ENCODE measurements at places on chromosomes 3 and 15. TPM values are rescaled to one million over a fixed set of nuclear protein-coding genes. Genes with fewer than 3 reads are reported as not detected.
A peak's percentile ranks its signal among the peaks of the same experiment; 100 is the strongest.

DNA sequence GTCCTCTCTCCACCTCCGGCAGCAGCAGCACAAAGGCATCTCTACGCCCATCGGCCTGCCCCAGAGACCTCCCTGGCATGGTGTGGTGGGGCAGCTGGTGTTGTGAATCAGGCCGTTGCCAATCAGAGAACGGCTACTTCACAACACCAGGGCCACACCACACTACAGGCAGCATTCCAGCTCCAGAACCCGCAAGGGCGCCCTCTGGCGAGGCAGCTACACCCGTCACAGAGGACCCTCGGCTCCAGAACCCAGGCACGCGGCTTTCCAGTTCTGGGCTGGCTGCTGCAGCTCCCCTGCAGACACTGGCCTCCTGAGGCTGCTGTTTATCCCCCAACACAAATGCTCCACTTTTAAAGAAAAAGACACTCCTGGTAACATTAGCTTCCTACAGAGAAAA, 127.5 kb upstream of the TOPAZ1 start:
- no peak for DNase-seq

- no peak for DNase-seq
Measured at GRCh38 chr15:70048578-70049514, 48.9 kb downstream of the TLE3 start.

GRCh38 chr15:71548401-71548807, 261.9 kb upstream of the NR2E3 start:
- DNase-seq = no peak

DNA sequence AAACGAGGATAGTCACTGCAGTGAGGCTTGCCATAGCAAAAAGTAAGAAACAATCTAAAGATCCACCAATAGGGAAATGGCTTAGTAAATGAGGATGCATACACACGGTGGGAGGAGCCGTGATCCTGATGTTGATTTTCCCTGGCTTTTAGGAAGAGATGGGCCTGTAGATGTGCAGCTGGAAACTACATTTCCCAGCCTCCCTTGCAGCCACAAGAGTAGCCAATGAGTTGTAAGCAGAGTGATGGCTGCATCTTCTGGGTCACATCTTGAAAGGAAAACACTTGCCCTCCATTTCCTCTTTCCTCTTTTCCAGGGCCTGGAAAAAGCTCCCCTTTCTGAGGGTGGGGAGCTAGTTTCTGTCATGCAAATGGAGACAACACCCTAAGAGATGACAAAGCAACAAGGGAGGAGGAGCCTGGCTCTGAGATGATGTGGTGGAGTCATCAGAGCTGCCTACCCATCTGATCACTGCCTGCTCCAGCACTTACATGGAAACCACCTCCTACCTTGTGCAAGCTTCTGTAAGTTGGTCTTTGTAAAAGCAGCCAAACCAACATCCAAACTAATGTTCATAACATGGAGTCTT, 139.1 kb downstream of the TLE3 start:
- no peak for DNase-seq

DNA sequence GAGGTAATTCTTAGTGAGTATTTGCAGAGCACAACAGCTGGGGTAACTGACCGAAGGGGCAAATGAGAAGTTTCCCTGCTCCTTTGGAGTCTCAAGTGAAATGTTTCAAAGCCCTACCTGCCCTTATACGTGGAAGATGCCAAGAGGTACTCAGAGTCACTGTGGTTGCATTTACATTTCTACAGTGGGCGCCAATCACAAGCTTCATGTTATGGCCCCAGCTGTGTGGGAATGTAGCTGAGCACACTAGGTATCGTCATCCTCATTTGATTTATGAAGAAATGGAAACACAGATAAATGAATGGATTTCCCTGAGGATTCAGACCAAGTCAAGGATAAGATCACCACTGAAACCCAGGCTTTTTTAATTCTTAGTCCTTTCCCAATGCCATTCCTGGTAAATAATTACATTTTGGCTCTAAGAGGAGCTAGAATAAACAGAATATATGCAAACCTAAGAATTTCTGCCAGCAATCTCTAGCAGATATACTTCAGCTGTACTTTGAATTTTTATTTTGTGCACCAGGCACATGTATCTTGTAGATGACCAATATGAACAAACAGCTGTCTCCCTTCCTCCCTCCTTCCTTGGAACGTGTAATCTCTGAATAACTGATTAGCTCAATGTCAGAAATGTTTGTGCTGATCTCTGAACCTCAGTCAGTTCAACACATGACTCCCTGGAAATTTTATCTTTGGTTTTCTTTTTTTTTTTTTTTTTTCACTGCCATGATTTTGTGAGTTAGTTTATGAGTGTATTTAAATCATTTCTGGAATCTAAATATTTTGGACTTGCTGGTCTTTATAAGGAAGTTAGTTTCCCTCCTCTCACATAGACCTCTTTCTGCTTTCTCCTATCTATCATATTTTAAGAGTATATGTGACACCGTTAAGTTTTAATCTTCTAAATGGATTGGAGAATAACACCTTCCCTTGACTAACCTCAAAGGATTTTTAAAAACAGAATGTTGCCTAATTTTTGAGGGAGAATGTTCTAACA, 69.2 kb downstream of the MAP2K5 start:
- peak; percentile 65 for DNase-seq

DNA sequence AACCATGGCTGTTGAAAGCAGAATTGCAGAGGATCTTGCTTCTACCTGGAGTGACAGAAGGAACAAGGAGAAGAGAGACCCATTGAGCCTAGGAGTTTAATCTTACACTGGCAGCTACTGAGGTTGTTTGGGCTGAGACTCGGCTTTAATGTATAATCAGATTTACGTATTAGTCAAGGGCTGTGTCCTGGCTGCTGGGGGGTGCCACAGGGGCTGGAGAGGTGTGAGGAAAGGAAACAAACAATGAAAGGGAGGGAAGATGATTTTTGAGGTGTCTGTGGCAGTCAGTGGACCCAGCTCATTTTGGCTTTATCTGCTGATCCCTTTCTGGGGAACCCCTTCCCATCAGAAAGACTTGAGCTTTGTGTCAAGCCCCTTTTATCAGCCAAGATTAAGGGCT, 95.7 kb downstream of the PRICKLE2 start:
- DNase-seq = no peak

GRCh38 chr3:123653221-123653682, 68.4 kb upstream of the HACD2 start:
- peak; percentile 92 for DNase-seq

DNA sequence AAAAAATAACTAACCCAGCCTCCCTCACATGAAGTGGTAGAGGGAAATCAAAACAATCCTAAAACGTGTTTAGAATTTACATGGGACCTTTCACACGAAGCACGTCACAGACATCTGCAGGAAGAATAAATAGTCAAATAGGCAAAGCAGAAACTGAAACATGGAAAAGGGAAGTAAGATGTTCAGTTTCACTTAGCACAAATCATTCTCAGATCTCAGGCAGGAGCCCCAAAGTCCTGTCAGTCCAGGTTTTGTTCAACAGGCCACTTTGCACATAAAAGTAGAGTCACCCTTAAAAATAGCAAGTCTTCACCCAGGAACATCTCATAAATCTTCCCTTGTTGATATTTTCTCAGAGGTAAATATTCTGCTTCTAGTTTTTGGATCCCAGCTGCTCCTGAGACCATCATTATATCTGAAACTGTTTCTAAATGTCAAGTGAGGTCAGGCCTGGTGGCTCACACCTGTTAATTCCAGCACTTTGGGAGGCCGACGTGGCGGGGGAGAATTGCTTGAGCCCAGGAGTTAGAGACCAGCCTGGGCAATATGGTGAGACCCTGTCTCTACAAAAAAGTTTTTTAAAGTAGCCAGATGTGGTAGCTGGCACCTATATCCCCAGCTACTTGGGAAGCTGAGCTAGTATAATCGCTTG, 1.9 kb downstream of the RUBCN start:
- DNase-seq = no peak

- DNase-seq = no peak
Measured at GRCh38 chr3:119340014-119340413, 45.8 kb downstream of the ARHGAP31 start.

GRCh38 chr3:195570344-195570743, 13.4 kb downstream of the APOD start:
- no peak for DNase-seq

GRCh38 chr3:47578119-47578632, 489 bp downstream of the CSPG5 start:
- DNase-seq = peak; percentile 83

DNA sequence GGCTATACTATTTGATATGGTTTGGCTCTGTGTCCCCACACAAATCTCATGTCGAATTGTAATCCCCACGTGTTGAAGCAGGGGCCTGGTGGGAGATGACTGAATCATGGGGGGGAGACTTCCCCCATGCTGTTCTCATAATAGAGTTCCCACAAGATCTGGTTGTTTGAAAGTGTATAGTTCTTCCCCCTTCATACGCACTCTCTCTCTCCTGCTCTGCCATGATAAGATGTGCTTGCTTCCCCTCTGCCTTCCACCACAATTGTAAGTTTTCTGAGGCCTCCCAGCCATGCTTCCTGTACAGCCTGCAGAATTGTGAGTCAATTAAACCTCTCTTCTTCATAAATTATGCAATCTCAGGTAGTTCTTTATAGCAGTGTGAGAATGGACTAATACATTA, 290.1 kb upstream of the CHRM5 start:
- no peak for DNase-seq

- DNase-seq = no peak
Measured at GRCh38 chr3:81927811-81928210, 166.4 kb upstream of the GBE1 start.

- DNase-seq = peak; percentile 69
Measured at GRCh38 chr3:196186651-196187573, 24.3 kb downstream of the ZDHHC19 start.

DNA sequence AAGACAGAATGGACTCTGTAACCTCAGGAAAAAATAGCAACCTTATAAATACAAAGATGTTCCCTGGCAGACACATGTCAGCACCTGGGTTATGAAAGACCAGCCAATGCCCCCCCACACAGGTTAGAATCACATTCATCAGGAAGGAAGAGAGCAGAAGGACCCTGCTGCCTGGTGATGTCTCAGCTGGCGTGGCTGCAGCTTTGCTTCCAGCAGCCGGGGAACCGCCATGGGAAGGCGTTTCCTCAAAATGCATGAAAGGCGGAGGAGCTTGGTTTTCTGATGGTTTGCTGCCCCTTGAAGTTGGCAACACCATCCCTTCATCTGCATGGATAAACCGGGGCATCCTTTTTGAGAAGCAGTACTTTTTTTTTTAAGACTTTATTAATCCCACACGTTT, 10.9 kb upstream of the NSMCE3 start:
- no peak for DNase-seq

DNA sequence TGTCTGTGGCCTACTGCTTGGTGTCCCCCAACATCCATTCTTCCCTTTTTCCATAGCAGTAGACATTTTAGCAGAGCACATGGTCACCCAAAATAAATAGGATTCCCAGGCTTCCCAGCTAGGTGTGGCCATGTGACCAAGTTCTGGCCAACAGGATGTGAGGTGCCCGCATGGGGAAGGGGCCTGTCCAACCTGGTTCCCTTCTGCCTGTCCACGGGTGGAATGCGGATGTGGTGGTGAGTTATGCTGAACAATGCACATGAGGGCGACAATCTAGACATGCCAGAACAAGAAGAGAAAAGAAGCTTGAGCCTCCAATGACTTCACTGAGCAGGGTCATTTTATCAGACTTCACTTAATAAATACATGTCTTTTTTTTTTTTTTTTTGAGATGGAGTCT, 77.6 kb upstream of the DLG1 start:
- DNase-seq = no peak

DNA sequence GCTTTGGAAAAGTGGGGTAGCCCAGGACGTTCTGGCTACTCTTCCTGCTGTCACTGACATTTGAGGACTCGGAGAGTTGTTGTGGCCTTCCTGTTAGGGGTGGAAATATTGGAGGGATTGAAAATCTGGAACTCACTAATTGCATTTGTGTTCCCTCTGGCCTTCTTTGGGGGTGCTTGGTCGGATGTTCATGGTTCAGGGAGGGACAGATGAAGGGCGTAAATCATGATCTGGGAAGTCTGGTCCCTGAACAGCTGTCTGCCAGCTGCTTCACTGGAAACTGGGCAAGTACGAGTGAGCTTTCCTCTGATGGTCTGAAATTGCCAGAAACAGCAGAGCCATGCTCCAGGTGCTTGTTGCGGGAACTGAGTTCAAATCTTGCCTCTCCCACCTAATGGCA, 327.8 kb upstream of the C2CD4B start:
- DNase-seq = no peak

DNA sequence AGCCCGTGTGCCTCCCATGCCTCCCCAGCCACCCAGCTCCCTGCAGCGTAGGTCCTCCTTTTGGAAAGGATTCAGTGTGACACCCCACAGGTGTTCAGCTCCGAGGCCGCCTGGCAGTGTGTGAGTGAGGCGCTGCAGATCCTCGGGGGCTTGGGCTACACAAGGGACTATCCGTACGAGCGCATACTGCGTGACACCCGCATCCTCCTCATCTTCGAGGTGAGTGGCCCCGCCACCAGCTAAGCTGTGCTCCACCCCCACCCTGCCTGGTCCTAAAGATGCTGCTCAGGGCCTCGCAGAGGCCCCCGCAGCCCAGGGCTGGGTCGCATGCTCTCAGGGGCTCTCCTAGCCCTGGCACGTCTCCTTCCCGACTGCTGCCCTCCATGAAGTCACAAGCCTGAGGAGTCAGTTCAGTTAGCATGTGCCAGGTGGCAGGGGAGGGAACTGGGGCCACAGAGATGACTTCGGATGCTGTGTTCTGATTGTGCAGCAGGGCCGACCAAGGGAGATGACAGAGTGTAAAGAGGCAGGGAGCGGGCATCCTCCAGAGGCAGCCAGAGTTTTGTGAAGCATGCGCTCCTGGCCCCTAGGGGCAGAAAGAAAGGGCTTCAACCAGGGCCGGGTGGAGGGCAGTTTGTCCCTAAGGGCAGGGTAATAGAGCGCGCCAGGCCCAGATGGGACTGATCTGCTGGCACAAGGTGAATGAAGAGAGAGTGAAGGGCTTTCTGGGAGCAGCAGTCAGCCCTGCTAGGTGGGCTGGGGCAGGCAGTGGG, 26.8 kb downstream of the ACAD9 start:
- no peak for DNase-seq

DNA sequence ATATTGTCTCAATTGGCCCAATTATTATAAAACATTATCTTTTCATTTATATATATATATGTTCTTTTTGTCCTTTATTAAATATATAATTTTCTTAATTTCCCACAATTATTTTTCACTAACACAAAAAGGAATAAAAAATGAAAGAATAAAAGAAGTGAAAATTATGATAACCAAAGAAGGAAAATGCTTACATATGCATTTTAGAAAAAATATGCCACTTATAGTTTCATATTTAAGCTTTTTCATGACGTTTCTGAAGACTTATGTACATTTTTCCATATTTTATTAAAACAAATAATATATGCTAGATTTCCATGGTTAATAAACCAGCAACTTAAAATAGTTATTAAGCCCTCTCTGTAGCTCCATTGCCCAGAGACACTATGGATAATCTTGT, 34.9 kb upstream of the ARHGEF26 start:
- no peak for DNase-seq

GOLGA6L7 gene
- polyA plus RNA-seq = not detected

TMEM40 gene
- 0.52 TPM for polyA plus RNA-seq

TM4SF4 gene
- polyA plus RNA-seq = 0.92 TPM

HGD gene
- 251 TPM for polyA plus RNA-seq

TMEM45A gene
- polyA plus RNA-seq = 4.6 TPM

GPR87 gene
- not detected for polyA plus RNA-seq

MESP2 gene
- polyA plus RNA-seq = 0.24 TPM

RBM15B gene
- 9.8 TPM for polyA plus RNA-seq
